ENCODE measurements at places on chromosomes 12 and 14.

GRCh38 chr12:108394196-108394595 lies 55.1 kb upstream of the CMKLR1 start:
- DNase-seq = no peak

DNA sequence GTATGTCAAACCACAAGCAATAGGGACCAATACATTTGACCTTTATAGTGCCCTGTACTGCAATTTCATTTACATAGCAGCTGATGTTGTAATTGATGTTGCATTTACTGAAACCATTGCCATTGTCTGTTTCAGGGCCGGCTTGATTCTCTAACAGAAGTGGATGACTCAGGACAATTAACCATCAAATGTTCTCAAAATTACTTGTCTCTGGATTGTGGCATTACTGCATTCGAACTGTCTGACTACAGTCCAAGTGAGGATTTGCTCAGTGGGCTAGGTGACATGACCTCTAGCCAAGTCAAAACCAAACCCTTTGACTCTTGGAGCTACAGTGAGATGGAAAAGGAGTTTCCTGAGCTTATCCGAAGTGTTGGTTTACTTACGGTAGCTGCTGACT lies 216.0 kb downstream of the AKAP6 start:
- DNase-seq = no peak

DNA sequence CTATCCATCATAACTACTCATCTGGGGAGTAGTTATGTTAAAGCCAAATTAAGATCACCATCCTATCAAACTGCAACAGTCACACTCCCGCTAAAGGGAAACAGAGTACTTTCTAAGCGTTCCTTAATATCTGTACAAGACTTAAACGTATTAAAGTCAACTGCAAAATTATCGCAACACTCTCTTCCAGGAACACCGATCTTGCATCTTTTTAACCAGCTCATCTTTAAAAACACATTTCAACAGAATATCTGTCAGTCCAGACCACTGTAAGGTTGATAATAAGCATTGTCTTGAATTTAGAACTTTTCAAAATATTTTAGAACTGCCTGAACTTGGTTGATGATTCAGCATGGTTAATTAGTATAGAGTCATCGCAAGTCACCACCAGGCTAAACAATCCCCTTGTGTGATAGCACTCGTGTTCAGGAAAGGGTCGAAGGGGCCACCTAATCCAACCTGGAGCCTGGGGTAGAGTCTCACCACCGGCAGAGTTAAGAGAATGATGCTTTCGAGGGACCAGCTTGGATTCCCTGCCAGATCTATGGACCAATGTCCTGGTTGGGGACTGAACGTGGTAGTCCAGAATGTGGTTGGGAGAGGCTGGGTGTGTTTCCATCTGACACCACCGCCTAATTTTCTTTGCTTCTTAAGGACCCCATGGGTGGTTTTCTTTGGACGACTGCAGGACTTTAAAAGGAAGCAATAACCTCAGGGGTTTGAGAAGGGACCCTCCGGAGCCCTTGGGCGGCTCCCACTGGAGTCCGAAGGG lies 890 bp downstream of the SPTLC2 start:
- peak; percentile 9 for DNase-seq

DNA sequence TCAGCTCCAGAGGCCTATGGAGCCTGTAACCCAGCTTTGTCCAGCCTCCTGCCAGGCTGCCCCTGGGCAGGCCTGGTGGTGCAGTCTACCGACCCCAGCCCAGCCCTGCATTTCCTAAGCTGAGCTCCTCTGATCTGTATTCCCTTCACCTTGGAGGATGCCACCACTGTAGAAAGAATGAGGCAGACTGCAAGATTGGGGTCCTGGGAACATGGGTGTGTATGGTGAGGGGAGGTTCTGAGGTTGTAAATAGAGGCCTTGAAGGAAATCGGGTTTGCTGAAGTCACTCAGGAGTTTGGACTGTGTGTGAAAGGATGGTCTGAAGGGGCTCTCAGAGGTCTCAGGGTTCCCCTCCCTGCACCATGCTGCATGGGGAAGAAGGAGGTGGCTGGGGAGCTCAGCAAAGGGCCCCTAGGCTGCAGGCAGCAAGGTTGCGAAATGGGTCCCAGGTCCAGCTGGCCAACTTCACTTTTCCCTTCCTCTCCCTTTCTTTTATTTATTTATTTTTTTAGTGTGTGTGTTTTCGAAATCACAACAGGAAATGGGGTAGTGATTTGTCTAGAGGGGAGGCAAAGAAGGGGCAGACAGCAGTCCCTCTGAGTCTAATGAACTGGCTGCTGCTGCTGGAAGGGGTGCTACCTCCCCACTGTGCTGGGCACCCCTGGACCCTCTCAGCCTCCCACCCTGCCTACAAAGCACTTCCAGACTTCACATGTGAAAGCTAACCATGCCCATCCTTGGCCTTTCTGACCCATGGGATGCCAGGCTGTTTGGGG lies 1.2 kb upstream of the LRP1-AS start:
- no peak for DNase-seq

- no peak for DNase-seq
These were observed 61.0 kb downstream of the HECTD4 start for GRCh38 chr12:112321245-112321644.

GRCh38 chr14:74347097-74347794 lies 1.0 kb upstream of the VRTN start:
- no peak for DNase-seq

DNA sequence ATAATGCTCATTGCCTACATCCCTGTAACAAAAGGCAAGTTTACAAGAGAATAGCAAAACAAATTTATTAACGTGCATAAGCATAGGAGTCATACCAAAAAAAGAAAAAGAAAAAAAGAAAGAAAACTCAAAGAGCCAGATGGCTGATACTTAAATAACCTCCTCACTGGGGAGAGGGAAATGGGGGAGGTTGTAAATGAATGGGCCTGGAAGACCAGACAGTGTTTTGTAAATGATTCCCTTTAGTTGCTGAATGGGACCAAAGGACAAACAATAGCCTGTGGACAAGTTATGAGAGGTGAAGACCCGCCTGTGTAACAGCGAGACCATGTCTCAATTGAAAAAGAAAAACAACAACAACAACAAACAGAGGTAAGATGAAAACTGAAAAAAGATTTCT lies 35.3 kb downstream of the CAPS2 start:
- no peak for DNase-seq

- peak; percentile 37 for DNase-seq
These were observed 102.3 kb upstream of the DIO3 start for GRCh38 chr14:101458741-101459550.

DNA sequence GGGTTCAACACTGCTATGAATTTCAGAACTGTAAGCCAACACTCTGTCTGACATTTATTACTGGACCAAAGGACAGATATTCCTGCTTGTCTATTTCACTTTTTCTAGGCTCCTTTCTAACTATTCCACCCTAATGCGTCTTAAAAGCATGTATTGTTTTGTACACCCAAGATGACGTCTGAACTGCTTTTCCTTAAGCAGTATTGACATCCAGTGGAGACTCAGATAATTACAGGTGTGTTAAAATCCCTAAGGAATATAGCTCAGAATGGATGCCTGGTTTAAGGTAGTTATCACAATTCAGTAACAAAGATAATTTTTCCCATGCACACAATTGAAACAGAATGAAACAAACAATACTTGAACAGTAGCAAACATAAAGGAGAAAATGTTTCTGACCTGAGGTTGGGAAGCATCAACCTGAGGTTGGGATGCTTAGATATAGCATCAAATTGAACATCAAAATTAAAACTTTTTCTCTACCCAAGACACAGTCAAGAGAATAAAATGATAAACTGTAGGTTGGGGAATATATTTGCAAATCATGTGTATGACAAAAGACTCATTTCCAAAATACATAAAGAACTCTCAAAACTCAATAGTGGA lies 93.7 kb upstream of the PTPRR start:
- DNase-seq = peak; percentile 23

GRCh38 chr12:52873832-52874572 lies 25.2 kb upstream of the KRT78 start:
- no peak for DNase-seq

DNA sequence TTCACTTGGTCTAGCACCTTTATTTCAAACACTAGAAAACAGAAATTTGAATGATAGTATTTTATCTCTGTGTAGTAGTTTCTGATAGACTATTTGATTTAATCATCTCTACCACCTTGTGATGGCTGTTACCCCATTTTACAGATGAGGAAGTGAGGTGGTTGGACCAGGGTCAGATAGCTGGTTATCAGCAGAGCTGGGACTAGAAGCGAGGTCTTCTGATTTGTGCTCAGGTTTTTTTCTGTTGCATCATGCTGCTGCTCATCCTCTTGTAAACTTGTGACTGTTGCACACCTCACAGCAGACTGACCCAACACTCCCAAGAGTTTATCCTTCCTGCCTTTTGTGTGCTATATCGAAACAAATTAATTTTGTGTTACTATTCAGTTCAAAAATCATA lies 10.1 kb upstream of the MANSC4 start:
- DNase-seq = no peak

DNA sequence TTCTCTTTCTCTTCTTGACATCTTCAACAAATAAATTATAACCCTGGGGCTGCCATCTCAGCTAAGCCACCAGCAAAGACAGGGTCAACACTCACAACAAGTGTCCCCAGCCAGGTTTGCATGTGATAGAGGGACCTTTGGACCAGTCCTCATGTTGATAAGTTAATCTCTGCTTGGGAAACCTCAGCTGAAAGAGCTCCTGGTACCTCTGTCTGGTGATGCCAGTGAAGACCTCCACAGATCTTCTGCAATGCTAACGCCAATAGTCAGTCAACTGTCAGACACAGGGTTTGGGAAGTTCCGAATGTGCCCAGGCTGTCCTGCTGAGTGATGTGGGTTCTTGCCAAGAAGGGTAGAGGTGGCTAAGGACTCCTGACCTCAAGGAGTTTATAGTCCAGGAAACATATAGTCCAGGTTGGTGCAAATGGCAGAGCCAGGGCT lies 179.8 kb upstream of the GZMB start:
- DNase-seq = no peak

DNA sequence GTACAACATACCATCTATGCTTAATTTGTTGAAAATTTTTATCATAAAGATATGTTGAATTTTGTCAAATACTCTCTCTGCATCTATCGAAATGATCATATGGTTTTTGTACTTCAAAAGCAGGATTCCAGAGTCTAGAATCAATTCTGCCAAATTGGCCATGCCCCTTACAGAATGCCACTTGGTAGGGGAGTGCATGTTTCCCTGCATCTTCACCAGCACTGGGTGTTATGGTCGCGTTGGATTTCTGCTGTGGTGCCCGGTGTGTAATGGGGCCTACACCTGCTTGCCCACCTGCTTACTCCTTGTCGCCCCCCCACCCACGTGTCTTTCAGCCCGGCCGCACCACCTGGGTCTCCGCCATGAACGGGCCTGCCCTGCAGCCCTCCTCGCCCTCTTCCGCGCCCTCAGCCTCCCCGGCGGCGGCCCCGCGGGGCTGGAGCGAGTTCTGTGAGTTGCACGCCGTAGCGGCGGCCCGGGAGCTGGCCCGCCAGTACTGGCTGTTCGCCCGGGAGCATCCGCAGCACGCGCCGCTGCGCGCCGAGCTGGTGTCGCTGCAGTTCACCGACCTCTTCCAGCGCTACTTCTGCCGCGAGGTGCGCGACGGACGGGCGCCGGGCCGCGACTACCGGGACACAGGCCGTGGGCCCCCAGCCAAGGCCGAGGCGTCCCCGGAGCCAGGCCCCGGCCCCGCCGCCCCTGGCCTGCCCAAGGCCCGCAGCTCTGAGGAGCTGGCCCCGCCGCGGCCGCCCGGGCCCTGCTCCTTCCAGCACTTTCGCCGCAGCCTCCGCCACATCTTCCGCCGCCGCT lies 12.3 kb downstream of the SH2B3 start:
- no peak for DNase-seq

Measured in neuronal stem cell (in vitro differentiated cells).